ENCODE measurements at places on chromosomes 11 and 22.

DNA sequence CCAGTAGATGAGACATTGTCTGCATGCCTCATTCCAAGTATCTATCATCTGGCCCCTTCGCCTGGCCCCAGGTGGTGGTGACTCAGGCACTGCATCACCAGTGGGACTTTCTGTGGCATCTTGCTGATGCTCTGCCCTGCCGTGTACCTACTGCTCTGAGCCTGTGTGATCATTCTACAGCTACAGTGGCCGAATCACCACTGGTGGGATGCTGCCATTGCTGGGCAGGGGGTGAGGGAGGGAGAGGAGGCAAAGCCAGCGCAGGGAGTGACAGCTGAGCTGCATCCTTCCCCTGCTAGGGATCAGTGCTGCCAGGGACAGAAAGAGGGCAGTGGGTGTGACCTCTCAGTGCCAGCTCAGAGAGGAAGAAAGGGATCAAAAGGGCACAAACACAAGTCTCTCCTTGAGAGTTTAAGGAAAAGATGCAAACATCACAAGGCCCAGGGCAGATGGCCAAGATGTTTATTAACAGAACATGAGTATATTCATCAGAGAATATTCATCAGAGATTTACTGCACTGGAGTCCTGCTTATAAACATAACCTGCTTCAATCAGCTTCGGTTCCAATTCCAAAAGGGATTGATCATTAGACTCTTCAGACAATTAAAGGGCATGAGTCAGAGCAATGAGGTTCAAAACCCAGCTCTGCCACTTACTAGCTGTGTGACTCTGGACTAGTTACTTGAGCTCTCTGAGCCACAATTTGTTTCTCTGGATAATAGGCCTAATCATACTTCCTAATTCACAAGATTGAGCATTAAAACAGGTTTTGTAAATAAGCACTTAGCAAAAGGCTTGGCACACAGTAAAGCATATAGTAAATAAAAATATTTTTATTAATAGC lies 109.8 kb downstream of the NAT10 start:
- DNase-seq: peak; percentile 11

DNA sequence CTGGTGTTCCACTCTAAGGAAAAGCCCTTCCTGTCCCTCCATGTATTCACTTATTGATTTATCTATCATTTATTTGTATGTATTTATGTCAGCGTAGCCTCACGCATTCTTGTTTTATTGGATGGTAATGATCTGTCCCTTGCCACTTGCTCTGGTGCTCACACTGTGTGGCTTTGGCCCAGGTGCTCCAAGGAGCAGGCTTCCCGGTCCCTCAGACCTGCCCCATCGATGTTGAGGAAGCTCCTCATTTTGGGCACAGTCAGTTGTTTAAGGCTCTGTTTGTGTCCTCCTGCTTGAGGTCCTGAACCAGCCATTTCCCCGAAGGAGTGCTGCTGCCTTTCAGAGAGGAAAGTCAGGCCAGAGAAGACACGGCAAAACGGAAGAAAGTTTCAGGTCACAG lies 1485.4 kb downstream of the TBC1D22A start:
- no peak for DNase-seq

- DNase-seq: no peak
These were observed 12.4 kb downstream of the POU2AF3 start for GRCh38 chr11:111310723-111311122.

GRCh38 chr11:75625991-75626888 lies 42.6 kb downstream of the MAP6 start:
- no peak for DNase-seq

- DNase-seq: no peak
These were observed 304.3 kb upstream of the NCAM1 start for GRCh38 chr11:112656772-112657428.

GRCh38 chr22:17924735-17925364 lies 99.5 kb downstream of the MICAL3 start:
- DNase-seq: no peak

GRCh38 chr11:93410441-93410840 lies 79.9 kb downstream of the DEUP1 start:
- DNase-seq: no peak

DNA sequence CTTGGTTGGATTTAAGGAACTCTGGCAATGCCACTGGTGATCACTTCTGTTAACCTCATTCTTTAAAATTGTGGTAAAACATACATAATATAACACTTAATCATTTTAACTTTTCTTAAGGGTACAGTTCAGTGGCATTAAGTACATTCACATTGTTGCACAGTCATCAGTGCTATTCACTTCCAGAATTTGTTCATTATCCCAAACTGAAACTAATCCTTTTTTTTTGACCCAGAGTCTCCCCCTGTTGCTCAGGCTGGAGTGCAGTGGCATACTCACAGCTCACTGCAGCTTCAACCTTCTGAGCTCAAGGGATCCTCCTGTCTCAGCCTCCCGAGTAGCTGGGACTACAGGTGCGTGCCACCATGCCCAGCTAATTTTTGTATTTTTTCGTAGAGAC lies 10.6 kb downstream of the ELF5 start:
- no peak for DNase-seq

- DNase-seq: no peak
These were observed 24.0 kb downstream of the PRDM11 start for GRCh38 chr11:45170484-45170883.

DNA sequence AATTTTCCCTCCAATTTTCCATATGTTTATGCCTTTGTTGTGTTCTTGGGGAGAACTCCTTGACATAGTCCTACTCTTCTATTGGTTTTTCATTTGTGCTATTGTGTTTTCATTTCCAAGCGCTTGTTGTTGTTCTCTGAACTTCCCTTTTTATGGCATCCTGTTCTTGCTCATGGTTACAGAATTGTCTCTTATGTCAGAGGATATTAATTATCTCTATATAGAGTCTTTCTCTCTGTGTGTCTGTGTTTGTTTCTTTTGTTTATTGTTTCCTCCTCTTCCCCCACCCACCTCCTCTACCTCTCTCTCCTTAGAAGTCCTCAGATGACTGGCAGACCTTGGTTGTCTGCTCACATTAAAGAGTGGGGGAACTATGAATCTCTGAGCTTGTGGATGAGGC lies 69.9 kb downstream of the HORMAD2 start:
- DNase-seq: no peak

DNA sequence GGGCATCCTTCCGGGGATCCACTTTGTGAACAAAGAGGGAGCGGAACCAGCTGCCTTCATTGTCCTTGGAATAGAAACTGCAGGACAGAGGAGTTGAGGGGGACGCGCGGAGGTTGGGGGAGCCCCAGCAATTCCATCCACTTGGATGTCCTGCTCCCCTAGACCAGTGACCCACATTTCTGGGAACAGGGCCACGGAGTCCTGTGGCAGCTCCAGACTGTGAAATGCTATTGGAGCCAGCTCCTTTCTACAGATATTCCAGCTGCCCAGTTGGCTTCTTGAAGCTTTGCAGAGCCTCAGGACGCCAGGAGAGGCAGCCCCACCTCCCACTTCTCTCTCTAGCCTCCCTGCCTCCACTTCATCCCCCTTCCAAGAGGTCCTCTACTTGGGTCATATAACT lies 10.5 kb downstream of the NIPSNAP1 start:
- no peak for DNase-seq

GRCh38 chr22:38867471-38868285 lies 4.3 kb downstream of the CBX6 start:
- DNase-seq: no peak

DNA sequence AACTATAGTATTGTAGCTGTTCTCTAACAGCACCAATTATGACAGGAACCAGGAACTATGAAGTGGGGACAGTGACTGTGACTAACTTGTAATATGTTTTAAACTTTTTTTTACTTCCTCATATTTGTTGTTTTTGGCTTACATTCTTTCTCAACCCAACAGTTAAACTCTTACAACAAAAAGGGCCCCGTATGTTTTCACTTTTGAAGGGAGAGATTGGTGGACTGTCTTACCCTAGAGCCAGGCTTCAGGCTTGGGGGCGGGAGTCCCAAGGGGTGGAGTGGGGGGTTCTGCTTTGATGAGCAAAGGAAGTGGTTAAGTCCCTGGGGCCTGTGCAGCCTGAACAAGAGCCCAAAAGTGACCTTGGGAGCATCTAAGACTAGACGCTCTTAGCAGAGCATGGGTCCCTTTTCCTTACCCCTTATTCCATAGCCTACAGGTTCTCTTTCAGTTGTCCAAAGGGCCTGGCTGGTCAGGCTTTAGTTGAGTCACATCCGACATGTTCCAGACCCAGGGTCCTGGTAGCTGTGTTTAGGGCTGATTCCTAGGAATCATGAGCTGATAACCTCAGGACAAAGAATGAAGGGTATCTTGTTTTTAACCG lies 38.8 kb downstream of the STIM1 start:
- DNase-seq: no peak

- no peak for DNase-seq
These were observed 47.1 kb downstream of the LARGE1 start for GRCh38 chr22:33873186-33873585.

DNA sequence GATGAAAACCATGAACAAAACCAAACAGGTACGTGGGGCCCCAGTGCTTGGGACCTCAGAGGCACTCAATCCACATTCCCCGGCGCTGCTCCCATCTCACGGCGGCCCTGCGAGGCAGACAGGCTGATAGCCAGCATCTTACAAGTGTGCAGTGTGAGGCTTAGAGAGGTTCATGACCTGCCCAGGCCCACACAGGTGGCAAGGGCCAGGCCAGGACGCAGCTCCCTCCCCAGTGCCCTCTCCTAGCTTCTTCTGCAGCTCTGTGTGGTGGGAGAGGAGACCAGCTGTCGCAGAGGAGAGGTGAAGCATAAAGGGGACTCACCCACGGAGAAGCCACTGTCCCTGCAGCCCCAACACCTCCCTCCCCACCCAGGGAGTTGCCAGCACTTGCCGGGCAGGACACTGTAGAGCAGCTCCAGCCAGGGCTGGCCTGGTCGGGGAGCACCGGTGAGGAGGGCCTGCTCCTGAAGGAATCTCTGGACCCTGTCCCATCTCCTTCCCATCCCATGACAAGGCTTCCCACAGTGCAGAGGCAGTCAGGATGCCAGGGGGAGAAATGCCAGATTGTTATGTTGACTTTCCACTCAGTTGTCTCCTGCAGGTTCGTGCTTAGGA lies 92.4 kb upstream of the TMEM45B start:
- no peak for DNase-seq

Data from stimulated activated CD8-positive, alpha-beta memory T cell treated with anti-CD3 and anti-CD28 coated beads, Interleukin-15, amount 100 ng/mL, for 4 hours (primary cell).